Activated CD8-positive, alpha-beta memory T cell treated with anti-CD3 and anti-CD28 coated beads for 1 hour (primary cell): ENCODE measurements at places on chromosomes 16 and 17.

GRCh38 chr16:2977440-2977839 lies 2.8 kb downstream of the PKMYT1 start:
- DNase-seq, result no peak

DNA sequence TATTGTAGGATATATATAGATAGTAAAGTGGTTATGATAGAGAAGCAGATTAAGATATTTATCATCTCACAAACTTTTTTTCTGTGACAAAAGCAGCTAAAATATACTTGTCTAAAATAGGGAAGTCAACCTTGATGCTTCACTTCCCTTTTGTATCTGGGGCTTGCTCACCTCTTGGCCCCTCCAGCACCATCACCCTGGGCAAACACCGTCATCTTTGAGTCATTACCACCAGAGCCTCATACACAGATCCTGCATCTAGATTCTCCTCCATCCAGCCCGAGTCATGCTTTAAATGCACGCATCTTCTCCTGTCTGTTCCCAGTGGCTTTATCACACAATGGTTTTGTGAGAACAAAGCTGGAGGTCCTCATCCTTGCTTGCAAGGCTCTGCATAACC lies 1062.7 kb upstream of the EEF2KMT start:
- DNase-seq, result no peak

- no peak for DNase-seq
Observed at GRCh38 chr17:27351759-27352158, 57.8 kb downstream of the WSB1 start.

DNA sequence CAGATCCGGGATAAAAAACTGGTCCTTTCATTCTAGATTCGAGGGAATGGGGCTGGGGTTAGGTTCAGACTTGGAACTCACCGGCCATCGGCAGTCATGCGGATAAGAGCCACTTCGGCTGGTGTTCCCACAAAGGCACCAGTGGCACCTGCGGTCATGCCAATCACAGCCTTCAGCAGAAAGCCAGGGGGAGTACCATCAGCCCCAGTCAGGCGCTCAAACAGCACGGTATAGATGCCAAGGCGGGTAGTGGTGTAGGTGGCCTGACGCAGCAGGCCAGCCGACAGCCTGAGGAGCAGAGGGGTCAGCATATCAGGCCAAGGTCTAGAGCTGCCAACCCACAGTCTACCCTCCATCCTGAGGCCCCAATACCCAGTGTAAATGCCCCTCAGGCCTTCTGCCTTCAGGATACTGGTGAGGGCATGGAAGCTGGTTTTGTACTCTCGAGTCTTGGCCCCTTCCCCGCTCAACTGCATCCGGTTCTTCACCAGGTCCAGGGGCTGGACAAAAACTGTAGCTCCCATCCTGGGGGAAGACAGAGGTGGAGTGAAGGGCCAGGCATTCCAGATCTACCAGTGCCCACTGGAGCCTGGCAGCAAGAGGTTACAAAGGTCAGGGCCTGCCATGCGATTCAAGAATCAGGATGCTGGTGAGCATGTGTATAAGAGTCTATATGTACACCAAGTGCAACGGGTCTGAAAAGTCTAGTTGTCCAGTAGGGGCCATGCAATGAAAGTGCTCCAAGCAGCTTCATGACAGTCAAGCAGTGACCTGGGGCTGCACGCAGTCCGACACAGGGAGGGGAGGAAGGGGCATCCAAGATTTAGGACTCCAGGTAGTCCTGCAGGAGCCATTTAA lies 929 bp downstream of the SLC25A11 start:
- DNase-seq, result no peak

- no peak for DNase-seq
Observed at GRCh38 chr16:12265108-12265507, 288.6 kb downstream of the SNX29 start.

DNA sequence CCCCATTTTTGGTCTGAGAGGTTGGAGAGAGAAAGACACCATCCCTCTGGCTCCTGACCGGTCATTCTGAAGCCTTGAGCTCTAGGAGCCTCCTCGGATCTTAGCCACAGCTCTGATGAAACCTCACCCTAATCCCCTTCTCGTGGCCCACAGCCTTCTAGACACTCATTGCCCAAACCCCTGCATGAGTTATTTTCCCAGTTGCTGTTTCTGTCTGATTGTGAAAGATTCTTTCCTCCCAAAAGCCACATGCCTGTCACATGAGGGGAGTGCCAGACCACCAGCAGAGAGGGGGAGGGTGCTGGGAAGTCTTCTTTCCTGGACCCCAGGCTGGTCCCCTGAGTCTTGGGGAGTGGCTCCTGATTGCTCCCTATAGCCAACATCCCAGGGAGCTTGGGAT lies 17.6 kb upstream of the ABR start:
- DNase-seq, result no peak

- DNase-seq, result no peak
Observed at GRCh38 chr17:47895347-47895855, 635 bp upstream of the SP2 start.

- DNase-seq, result no peak
Observed at GRCh38 chr17:68832109-68832802, 122.9 kb downstream of the ABCA8 start.

GRCh38 chr16:67449336-67449735 lies 18.4 kb downstream of the HSD11B2 start:
- DNase-seq, result no peak

DNA sequence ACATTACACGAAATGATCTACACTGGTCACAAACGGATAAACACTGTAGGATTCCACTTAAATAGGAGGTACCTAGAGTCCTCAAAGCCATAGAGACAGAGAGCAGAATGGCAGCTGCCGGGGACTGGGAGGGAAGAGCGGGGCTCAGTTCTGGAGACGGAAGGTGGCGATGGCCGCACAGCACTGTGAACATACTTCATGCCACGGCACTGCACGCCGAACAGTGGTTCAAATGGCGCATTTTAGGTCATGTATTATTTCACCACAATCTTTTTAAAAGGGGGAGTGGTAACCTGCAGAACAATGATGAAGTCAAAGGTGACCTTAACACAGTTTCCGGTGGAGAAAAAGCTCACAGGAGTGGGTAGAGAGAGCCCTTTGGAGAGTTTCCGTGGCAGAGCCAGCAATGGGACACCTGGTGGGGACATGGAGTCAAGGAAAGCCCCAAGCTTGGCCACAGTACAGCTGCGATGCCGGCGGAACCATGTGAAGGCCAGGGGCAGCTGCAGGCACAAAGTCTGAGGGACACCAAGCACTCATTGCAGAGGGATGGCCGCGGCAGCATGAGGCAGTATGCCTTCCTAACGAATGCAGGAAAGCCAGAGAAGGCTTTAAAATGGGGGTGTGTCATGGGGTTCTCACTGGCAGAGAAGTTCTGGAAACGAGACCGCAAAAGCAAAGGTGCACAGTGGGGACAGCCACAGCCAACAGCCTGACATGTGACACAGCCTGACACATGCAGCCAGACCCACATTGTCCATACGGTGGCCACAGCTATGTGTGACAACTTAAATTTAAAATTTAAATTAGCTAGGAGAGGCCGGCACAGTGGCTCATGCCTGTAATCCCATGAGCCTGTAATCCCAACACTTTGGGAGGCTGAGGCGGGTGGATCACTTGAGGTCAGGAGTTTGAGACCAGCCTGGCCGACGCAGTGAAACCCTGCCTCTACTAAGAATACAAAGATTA lies 7.3 kb downstream of the FLCN start:
- DNase-seq, result no peak

- no peak for DNase-seq
Observed at GRCh38 chr16:10576390-10577304, 3.8 kb downstream of the EMP2 start.

DNA sequence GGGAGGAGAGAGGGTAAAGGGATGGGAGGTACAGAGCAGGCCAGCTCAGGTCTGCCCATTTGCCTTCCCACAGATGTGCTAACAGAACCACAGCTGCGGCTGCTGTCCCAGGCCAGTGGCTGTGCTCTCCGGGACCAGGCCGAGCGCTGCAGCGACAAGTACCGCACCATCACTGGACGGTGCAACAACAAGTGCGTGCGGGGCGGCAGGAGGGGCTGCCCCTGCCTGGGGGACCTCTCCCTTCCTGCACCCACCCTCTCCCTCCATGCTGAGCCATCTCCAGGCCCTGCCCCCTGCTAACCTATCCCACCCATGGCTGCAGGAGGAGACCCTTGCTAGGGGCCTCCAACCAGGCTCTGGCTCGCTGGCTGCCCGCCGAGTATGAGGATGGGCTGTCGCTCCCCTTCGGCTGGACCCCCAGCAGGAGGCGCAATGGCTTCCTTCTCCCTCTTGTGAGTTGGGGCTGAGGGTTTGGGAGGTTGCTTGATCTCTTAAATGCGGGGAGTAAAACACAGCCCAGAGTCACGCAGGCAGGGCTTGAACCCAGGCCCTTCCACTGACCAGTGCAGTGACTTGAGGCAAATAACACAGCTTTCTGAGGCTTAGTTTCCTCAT lies 1.2 kb downstream of the EPX start:
- no peak for DNase-seq

DNA sequence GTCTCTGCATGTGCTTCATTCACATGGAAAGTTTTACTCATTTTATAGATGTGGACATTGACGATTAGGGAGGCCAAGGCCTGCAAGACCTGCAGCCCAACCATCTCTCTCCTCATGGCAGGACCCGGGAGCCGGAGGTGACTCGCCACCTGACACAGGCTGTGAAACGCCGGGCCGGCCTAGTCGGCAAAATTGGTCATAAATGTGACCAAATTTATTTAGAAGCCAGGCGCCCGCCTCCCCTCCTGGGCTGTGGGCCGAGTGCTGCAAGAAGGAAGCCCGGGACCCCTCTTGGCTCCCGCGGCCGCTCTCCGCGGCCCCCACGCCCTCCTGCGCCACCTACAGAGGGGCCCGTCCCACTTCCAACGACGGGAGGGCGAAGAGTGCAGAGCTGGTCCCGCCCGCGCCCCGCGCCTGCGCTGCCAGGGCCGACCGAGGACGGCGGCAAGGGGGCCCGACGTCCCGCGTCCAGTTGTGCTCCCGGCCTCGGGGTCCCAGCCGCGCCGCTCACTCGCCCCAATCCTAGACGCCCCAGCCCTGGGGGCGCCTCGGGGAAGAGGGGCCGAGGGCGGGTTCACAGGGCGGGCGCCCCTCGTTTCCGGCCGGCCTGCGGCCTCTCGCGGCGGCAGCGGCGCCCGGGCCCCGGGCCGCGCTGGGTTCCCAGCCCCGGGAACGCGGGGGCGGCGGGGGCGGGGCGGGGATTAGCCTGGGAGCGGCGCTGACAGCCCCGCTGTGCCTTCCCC lies 47.5 kb downstream of the WNT3 start:
- no peak for DNase-seq

DNA sequence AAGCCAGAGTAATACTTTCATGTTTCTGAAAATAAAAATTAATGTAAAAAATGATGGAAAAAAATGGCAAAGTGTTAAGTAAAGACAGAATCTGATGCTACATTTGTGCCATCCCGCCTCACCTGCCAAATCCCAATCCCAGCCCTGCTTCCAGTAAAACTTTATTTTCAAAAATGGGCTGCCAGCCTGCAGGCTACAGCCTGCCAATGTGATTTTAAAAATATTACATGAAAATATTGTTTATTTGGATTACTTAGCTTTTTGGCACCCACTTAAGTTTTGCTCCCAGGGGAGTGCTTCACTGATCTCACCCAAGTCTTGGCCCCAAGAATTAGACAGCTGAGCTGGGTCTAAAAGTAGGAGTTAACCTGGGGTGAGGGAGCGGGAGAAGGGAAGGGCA lies 112.8 kb downstream of the C16orf78 start:
- no peak for DNase-seq

DNA sequence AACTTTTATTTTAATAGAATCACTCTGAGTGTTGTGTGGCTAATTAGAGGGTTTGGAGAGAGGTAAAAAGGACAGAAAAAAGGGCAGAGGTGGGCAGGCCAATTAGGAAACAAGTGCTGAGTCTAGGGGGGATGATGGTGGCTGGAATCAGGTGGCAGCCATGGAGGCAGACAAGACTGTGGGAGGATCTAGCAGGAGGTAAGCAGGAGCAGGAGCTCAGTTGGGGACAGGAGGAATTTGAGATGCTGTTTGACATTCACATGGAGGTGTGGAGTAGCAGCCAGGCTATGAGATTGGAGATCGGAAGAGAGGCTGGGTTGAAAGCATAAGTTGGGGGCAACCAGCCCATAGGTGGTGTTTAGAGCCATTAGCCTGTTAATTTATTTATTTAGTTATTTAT lies 3.7 kb upstream of the MT4 start:
- no peak for DNase-seq

DNA sequence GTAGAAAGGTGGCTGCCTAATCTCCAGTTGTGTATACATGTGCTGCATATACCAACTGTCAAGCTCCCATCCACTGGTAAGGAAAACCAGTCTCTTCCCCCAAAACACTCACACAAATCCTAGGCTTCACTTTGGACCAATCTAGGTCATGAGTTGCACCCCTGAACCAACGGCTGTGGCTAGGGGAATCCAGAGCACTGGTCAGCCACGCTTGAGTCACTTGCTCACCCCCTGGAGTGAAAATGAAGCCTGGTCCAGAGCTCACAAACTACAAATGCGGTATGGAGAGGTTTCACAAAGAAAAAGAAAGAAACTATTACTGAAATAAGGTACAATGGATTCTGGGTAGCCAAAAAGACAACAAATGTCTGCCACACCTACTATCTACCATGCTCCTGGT lies 66.1 kb upstream of the NLK start:
- DNase-seq, result no peak

GRCh38 chr17:77441130-77441920 lies 300.6 kb downstream of the SEC14L1 start:
- no peak for DNase-seq

DNA sequence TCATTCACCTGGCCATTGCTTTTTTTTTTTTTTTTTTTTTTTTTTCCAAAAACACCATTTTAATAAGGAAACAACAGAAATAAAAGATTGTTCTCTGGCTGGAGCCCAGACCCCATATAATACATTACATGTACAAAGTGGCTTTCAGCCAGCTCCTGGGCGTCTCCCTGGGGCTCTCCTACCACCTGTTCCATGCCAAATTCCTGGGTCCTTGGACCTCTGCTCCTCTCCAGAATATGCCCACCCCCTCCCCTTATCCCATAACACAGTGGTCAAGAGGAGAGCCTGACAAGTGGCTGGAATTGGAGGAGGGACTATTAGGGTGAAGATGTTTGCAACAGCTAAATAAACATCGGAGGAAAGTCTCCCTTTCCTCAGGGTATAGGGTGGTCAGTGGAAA lies 3.6 kb upstream of the PHF12 start:
- no peak for DNase-seq

DNA sequence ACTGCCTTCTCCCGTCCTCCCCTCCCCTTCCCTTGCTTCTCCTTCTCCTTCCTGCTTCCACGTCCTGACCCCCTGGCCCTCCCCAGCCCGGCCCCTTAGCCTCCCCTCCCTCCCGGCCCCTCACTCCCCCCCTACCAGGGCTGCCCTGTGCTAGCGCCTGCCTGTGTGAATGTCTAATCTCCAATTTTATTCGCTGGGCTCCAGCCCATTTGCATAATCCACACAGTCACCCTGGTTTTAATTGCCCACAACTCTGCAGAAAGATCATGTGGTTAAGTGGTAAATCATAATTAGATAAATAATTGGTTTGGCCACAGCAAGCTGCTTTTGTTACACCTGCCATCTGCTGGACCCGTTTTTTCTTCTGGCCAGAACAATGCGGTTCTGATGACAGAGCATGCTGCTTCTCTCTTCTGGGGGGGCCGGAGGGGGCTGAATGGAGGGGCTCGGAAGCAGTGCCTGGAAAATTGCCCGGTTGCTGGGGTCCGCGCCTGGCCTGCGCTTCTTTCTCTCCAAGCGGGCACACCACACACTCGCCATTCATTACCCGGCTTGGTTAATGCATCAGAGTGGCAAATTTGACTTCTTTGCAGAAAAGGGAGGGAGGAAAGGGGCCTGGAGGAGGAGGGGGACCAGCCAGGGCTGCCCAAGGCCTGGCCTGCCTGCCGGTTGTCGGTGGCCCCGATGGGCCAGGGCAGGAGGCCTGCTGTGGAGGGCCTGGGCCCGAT lies 19.5 kb upstream of the GSE1 start:
- no peak for DNase-seq
